CD8-positive, alpha-beta memory T cell (primary cell): ENCODE measurements at places on chromosomes 7 and 10.
A peak's percentile ranks its signal among the peaks of the same experiment; 100 is the strongest.

GRCh38 chr7:5472432-5473315, 49.0 kb upstream of the TNRC18 start:
- DNase-seq: no peak

- DNase-seq: no peak
These were observed 52.9 kb downstream of the PIK3AP1 start for GRCh38 chr10:96667401-96667800.

- DNase-seq: no peak
These were observed 6.5 kb downstream of the VPS41 start for GRCh38 chr7:38902449-38902848.

- DNase-seq: no peak
These were observed 32.1 kb downstream of the HIF1AN start for GRCh38 chr10:100567826-100568225.

- no peak for DNase-seq
These were observed 159.5 kb downstream of the PPP1R9A start for GRCh38 chr7:95066737-95067530.

DNA sequence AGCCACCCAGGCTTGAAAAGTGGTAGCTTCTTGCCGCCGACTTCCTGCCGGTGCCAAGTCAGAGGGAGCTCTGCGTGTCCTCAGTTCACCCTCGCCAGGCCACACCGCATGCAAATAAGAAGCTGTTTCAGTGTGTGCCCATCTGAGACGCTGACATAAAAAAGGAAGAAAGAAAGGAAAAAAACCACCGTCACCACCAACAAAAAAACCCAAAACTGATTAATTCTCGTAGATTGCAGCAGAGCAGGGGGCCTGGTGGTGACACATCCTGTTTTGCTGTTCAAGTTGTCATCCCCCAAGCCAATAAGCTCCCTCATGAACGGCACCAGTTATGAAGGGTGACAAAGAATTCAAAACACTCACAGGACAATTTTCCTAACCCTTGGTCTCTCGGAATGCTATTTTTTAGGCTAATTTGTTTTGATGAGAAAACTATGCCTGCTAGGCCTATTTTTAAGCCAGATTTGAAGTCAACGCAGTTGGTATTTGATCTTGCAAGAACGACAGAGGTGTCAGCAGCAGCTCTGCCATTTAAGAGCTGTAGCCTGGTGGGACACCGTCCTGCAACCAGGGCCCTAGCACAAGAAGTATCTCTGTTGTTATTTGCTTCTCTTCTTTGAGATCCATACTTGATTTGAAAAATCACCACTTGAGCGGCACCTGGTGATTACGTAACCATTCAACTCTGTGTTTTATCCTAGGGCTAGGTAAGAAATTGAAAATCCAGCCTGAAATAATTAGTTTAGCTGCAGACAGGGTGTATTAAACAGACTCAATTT, 145.6 kb downstream of the PFKFB3 start:
- peak; percentile 70 for DNase-seq

DNA sequence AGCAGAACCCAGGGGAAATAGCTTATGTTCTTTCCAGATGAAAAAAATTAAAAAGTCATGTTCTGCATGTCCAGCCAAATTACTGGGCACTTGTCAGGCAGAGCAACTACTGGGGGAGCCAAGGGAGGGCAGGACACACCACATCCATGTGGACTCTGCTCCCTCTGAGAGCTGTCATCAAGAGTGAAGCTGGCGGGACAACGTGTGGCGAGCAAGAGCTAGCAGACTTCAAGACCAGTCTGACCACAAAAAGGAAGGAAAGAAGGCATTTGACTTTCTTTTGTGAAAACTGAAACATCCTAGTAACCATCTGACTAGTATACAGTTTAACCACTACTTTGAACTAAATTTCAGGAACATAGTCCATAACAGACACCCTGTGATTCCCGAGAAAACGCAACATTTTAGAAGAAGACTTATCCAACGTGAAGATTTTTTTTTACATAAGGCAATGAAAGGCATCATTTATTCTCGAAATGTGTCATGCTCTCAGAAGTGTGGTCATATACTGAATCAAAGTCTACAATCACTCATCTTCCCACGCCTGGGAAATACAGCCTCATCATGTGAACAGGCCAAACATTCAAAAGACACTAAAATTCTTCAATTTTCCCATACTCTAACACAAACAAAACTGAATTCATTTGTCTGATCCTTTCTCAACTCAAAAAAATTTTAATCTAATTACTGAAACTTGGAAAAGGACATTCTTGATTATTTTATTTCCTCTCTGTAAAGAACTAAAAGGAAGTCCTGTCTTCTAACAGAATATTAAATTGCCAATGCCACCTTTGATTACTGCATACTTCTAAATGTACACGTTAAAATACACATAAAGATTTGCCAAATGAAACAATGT, 15.5 kb downstream of the CYTH3 start:
- no peak for DNase-seq

DNA sequence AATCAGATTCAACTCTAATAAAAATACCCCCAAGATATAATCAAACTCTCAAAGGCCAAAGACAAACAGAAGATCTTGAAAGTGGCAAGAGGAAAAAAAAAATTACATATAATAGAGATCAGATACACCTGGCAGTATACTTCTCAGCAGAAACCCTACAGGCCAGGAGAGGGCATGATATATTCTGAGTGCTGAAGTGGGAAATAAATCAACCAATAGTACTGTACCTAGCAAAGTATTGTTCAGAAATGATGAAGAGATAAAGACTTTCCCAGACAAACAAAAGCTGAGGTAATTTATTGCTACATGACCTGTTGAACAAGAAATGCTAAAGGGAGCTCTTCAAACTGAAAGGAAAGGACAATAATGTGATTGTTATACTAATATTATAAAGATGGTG, 291.9 kb downstream of the SH2D4B start:
- no peak for DNase-seq

- no peak for DNase-seq
These were observed 60.3 kb downstream of the TBXAS1 start for GRCh38 chr7:139889186-139889871.

GRCh38 chr10:129404091-129404490, 63.0 kb upstream of the MGMT start:
- DNase-seq: no peak
